Activated T-cell treated with anti-CD3 and anti-CD28 coated beads for 24 hours (primary cell): ENCODE measurements at places on chromosomes 6 and 20.

DNA sequence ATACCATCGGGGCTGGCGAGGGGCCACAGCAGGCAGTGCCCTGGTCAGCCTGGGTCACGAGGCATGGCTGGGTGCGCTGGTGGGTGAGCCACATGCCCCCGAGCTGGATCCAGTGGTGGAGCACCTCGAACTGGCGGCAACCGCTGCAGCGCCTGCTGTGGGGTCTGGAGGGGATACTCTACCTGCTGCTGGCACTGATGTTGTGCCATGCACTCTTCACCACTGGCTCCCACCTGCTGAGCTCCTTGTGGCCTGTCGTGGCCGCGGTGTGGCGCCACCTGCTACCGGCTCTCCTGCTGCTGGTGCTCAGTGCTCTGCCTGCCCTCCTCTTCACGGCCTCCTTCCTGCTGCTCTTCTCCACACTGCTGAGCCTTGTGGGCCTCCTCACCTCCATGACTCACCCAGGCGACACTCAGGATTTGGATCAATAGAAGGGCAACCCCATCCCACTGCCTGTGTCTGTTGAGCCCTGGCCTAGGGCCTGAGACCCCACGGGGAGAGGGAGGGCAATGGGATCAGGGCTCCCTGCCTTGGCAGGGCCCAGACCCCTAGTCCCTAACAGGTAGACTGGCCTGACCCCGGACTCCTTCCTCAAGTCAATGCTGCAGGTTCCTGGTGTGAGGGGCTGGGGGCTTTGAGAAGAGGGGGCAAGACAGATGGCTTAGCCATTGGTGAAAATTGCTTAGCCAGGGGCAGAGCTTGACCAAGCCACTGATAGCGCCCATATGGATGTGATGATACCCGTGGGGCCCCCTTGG, 598 bp downstream of the TMEM239 start:
- no peak for DNase-seq

GRCh38 chr6:33621711-33622388, 728 bp downstream of the ITPR3 start:
- peak; percentile 36 for DNase-seq

DNA sequence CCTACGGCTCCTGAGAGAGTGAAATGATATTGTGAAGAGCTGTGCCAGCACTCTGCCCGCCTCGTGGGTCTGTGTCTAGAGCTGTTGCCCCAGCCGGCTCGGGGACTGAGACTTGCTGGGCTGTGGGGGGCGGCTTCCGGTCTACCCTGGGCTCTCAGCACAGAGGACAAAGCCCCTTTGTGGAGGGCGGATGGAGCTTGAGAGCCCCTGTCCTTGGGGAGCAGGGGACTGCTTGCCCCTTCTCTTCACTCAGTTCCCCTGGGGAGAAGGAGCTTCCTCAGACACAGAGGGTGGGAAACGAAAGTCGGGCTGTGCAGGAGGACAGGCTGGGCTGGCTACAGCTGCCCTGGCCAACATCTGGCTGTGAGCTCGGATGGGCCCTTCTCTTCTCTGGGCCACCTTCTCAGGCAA, 11.0 kb downstream of the SRC start:
- DNase-seq, result no peak

DNA sequence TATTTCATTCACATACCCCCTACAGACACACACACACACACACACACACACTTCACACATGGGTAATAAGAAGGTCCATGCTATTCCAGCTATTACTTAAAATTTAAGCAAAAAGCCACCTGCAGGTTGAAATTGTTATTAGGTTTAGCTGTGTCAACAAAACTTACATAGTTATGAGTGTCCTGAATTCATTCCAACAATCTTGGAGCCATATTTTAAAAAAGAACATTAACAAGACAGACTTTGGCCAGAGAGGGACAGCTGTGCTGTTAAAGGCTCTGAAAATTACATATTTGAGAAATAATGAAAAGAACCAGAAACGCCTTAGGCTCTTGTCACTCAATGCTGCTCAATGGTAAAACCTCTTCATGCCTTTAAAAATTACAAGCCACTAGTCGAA, 455.3 kb downstream of the EPM2A start:
- DNase-seq, result no peak

GRCh38 chr6:129857838-129858237, 3.3 kb downstream of the TMEM244 start:
- DNase-seq, result no peak

GRCh38 chr6:129006724-129007514, 124.0 kb downstream of the LAMA2 start:
- DNase-seq, result no peak

GRCh38 chr6:134778431-134778830, 171.5 kb downstream of the ALDH8A1 start:
- no peak for DNase-seq

GRCh38 chr20:47490795-47491194, 10.9 kb upstream of the NCOA3 start:
- DNase-seq, result no peak

DNA sequence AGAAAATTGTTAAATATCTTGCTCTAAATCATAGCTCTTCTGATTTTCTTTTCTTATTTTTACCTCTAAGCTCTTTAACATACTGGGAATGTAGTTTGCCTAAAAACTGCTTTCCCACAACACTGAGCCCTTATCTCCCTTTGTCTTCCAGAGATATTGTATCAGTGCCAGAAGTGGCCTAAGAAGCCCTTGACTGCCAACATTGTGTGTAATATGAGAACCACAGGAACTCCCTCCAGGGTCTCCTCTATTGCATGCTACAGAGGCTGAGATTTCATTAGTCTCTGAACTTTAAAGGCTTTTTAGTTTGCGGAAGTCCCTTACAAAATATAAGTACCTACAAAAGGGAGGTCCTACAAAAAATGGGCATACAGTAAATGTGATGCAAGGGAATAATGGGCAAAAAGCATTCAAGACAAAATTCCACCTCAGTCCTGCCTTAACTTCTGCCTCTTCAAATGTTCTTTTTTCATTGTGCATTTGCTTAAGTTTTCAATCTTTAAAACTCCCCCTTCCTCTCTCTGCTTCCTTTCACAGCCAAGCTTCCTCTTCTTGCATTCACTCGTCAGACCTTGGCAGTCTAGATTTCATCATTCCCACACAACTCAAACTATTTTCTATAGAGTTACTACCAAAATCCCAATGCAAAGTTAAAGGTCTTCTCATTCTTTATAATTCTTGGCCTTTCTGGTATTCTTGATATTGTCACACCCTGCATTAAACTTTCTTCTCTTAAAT, 76.5 kb downstream of the ADGRG6 start:
- no peak for DNase-seq

GRCh38 chr20:48724891-48725554, 102.8 kb downstream of the PREX1 start:
- no peak for DNase-seq

DNA sequence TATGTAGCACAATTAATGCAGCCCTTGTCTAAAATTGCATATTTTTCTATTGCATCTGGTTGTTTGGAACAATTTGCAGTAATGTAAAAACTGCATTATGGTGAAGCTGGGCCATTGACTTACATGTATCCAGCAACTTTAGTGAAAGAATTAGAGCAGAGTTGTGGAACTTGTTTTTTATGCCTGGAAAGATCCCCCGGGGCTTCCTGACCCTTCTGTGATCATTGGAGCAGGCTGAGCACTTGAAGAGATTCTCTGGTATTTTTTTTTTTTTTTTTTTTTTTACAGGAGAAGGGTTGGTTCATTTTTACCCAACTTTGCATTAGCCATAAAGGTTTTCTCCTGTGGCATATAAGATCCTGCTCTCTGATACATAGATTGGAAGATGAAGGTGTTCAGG, 45.0 kb downstream of the LIN28B start:
- DNase-seq, result no peak

DNA sequence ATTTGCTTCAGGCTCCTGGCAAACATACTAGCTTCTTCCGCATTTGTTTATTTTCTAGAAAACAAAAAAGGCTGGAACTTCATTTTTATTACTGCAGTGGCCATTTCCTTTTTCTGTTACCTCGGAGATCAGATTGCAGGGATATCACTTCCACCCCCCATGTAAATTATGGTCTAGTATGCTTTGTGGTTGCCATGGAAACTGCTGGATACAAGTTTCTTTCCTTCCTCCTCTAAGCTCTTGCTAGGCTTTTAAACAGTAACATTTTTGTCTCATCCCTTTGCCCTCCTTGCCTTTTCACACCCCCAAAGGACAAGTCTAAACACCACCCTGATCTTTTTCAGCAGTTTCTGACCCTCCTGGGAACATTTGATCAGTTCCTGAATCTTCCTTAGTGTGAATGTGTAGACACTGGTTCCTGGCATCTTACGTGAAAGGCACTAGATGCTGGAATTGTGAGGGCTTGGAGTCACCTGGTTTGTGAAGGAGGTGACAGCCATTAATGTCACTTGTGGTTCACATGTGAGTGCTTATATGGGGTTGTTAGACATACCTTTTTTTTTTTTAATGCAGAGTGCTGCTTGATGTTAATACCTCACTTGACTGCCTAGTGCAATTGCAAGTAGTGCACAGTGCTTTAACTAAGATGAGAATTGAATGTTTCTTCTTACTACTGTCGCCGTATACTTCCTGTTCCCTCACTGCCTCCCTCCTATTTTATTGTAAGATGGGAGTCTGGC, 181.6 kb downstream of the JARID2 start:
- DNase-seq, result no peak

GRCh38 chr6:25147223-25147622, 132.0 kb upstream of the CARMIL1 start:
- DNase-seq, result no peak

DNA sequence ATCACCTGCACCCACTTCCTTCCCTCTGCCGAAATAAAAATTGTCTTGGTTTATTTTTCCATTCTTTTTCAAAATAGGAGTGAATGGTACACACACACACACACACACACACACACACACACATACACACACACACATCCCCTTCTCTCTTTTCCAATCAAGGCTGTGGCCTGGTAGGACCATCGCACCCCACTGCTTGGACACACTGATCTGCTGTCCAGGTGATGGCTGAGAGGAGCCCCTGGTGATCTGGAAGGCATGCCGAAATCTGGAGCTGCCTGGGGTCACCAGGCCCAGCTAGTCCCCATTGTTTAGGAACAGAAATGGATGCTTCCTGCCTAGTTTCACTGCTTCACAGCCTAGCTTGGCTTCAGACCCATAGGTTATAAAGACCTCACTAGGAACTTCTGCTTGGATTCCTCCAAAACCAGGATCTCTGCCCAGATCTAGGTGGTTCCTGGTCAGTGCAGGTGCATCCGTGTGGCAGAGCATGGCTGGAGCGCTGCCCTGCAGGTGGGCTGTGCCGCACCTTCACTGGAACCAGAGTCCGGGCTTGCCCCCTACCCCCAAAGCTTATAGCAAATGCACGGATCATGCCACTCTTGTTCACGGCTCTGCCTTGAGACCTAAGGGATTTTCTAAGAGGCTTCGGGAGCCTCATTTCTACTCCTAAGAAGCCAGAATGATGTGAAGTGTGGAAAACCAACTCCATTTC, 42.9 kb upstream of the DACT2 start:
- DNase-seq, result no peak

GRCh38 chr20:2798814-2799213, 1.6 kb downstream of the CPXM1 start:
- DNase-seq, result no peak

- DNase-seq, result no peak
Observed at GRCh38 chr6:165725201-165725600, 62.2 kb upstream of the PDE10A start.

DNA sequence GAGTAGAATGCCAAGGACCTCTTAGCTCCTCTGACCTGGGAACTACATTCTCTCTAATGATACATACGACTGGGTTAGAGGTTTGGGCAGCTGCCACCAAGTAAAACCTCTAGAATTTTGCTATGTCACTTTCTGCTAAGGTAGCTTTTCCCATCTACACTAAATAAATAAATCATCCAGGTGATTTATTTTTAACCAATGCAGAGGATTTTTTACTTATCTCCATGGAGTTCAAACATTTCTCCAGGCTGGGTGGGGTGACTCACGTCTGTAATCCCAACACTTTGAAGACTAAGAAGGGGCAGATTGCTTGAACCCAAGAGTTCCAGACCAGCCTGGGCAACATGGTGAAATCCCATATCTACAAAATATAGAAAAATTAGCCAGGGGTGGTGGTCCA, 27.1 kb downstream of the HNF4A start:
- no peak for DNase-seq

DNA sequence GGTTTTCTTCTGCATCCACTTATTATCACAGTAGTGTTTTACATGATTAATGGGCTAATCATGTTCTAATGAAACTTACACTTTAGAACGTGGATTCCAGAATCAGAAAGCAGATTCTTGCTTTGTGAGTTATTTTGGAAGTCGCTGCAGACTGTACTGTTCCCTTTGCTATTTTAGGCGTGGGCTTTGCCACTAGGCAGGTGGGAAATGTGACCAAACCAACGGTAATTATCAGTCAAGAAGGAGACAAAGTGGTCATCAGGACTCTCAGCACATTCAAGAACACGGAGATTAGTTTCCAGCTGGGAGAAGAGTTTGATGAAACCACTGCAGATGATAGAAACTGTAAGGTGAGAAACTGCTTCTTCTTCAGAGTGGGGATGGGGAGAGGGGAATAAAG, 598 bp downstream of the FABP7 start:
- no peak for DNase-seq

DNA sequence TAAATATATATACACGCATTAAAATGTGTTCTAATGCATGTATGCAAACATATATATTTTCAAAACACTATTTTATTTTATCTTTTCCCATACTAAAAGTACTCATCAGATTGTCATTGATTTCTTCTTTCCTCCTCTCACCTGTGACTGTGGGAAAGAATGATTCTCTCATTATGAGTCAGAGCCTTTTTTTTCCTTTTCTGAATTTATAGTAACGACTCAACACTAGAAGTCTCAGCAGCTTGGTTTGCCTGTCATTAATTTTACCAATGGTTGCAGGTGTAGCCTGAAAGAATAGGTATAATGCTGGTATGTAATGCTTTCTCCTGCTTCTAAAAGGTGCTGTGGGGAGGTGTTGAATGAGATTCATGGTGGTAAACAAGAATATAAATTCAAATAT, 328.7 kb downstream of the UTRN start:
- DNase-seq, result no peak

- no peak for DNase-seq
Observed at GRCh38 chr6:39731565-39731964, 6.4 kb upstream of the KIF6 start.

- DNase-seq, result no peak
Observed at GRCh38 chr6:125375821-125376220, 74.1 kb upstream of the HDDC2 start.

DNA sequence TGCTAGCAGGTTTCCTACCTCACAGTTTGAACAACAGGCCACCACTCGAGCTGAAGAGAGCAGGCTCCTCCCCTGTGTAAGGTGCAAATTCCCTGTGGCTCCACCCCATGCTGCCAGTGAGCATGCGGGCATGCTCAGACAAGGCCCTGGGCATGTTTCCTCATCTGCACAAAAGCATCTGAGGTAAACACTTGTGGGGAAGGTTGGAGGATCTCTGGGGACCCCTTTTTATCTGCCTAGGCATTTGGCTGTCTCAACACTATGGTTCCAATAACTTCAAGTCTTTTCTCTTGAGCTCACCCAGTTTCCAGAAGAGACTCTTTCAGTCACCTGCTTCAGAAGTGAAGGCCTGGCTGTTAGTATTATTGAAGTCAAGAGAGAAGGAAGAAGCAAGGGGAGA, 9.4 kb downstream of the C6orf58 start:
- DNase-seq, result no peak
